ENCODE measurements at places on chromosomes 12 and 14.

DNA sequence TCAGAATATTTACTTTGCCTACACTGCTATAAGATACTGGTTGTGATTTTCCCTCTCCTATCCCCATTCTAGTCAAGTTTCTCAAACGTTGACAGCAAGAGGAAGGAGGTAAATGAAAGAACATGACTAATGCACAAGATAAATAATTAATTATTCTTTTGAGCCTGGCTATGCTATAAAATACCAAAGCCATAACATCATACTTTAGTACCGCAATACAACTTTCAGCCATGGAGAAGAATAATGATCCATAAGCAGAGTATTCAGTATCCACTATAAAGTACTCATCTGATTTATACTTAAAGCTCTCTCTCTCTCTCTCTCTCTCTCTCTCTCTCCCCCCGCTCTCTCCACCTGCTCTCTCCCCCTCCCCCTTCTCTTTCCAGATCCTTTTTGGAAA, 41.3 kb downstream of the TDG start:
- DNase-seq, result no peak

GRCh38 chr12:76346798-76347420, 1.3 kb downstream of the BBS10 start:
- DNase-seq, result peak; percentile 68

DNA sequence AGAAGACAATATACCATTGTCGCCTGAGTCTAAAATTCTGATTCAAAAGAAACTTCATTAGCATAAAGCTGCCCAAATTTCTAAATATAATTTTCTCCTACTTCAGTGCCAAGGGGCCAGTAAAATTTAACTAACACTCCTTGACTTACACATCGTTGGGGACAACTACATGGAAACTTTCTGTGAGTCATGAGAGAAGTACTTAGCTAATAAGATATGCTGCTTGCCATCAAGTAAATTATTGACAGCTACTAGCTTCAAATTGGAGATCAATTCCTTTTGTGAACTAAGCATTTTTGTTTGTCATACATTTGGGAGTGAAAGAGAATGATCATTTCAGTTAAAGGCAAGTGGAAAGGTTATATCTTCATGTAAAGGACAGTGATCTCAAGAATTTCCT, 373.3 kb downstream of the MDGA2 start:
- DNase-seq, result no peak

- no peak for DNase-seq
Observed at GRCh38 chr12:90428881-90429280, 526.1 kb downstream of the CCER1 start.

DNA sequence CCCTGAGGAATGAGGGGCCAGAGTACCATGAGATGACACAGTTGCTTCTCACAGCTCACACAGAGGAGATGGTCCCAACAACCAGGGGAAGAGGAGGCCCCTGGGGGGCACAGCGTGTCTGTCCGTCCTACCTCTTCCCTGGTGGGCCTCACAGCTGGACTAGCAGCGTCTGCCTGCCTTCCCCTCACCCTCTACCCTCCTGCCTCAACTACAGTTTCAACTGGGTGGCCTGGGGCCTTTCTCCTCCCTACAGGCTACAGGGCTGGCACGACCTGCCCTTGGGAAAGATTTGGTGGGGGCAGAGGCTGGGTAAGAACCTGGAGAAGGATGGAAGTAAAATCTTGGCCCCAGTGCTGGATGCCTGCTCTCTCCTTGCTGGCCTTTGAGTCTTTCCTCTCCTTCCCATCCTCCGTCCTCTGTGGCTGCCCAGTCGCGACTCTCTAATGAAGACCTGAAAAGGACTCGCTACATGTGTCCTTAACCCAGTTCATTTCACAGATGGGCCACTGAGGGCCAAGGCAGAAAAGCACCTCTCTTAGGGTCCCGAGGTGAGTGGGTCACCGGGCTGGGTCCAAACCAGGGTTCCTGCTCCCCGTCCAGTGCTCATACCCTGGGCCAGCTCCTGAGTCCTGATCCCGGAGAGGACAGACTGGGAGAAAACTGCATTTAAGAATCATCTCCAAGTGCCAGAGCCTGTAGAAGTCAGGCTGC, 232.5 kb downstream of the BCL11B start:
- no peak for DNase-seq

- peak; percentile 74 for DNase-seq
Observed at GRCh38 chr12:15629108-15629507, 160.1 kb downstream of the EPS8 start.

GRCh38 chr14:70971560-70971959, 64.3 kb downstream of the PCNX1 start:
- DNase-seq, result no peak

GRCh38 chr12:50706606-50707005, 57.3 kb upstream of the ATF1 start:
- no peak for DNase-seq

- no peak for DNase-seq
Observed at GRCh38 chr14:26959972-26960660, 362.3 kb upstream of the NOVA1 start.

- peak; percentile 46 for DNase-seq
Observed at GRCh38 chr14:20469890-20470602, 840 bp downstream of the PNP start.

- DNase-seq, result peak; percentile 50
Observed at GRCh38 chr12:75964150-75964549, 67.4 kb downstream of the PHLDA1 start.

DNA sequence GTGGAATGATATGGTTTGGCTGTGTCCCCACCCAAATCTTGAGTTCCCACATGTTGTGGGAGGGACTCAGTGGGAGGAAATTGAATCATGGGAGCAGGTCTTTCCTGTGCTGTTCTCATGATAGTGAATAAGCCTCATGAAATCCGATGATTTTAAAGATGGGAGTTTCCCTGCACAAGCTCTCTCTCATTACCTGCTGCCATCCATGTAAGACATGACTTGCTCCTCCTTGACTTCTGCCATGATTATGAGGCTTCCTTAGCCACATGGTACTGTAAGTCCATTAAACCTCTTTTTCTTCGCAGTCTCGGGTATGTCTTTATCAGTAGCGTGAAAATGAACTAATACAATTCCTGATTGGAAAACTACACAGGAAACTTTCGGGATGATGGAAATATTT, 100.5 kb downstream of the TSHR start:
- no peak for DNase-seq

GRCh38 chr12:93019975-93020630, 91.0 kb upstream of the EEA1 start:
- peak; percentile 84 for DNase-seq

- DNase-seq, result no peak
Observed at GRCh38 chr14:35107866-35108265, 13.9 kb downstream of the PPP2R3C start.

DNA sequence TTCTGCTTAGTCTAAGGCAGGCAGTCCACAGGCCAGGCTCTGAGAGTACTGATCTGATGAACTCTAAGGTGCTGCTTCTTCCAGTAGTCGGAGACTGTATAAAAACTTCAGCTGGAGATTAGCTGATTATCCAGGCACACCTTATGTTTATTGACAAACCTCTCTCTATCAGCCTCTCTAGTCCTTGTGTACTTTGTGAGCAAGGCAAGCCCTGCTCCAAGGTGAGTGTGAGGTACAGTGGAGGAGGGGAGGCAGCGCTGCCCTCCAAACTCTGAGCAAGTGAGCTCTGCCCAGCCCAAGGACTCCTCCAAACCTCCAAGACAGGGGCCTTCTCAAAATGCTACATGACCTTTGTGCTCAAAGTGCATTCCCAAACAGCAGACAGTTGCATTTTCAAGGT, 95.9 kb upstream of the CDKN3 start:
- peak; percentile 32 for DNase-seq

DNA sequence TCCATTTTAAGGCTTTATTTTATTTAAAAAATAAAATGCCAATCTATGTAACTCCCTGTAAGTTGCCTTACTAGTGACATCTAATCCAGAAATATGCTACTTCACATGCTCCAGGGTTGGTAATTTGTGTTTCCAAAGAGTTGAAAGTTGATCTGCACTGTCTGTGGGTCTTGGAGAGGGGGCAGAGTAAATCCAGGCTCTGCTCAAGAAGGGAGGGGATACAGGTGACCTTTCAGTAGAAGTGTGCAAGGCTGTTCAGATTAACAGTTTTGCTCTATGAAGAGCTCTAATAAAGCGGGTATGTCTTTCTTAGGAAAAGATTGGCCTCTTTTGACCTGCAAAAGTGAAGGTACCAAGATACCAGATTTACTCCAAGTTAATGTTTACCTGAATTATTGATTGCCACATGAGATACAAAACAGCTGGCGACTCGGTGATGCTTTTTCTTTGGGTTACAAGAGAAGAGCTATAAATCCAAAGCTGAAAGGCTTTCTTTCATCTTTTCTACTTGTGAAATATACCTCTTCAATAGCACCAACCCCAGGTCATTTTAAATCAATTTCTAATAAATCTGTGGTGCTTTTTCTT, 75.6 kb upstream of the FLRT2 start:
- DNase-seq, result no peak

DNA sequence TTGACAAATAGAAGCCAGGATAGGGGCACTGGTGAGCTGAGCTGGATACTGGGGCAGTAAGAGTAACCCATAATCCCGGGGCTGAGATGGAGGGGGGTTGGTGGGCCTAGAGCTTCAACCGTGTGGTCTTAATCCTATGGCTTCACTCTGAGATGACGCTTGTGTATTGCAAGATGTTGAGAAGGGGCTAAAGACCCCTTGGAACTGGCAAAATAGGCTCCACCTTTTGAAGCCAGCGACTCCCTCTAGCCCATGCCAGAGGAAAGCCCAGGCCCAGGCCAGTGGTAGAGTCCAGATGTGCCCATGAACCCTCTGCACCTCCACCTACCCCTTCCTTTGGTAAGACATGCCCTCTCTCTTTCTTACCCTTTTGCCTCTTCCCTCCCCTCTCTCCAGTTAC, 4.6 kb downstream of the HOXC12 start:
- no peak for DNase-seq

GRCh38 chr14:55458800-55459515, 18.5 kb upstream of the TBPL2 start:
- DNase-seq, result no peak

DNA sequence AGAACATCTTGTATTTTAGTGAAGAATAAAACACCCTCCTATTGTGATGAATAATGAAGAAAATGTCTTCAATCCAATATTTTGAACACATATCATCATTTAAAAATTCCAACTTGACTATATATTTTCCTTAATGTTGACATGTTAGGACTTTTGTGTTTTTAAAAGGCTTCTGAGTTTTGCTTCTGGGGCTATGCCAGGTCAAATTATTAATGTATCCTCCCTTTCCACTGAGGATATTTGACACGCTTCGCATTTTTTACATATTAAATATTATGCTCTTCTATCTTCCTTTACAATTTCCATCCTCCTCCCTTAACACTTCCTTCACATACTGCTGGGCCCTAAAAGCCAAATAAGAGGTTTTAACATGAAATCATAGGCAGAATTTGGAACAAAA, 20.6 kb downstream of the RERG start:
- DNase-seq, result no peak

- no peak for DNase-seq
Observed at GRCh38 chr12:105508096-105508495, 177.6 kb downstream of the C12orf75 start.

- DNase-seq, result peak; percentile 89
Observed at GRCh38 chr12:118052324-118053070, 8.5 kb downstream of the WSB2 start.

- DNase-seq, result no peak
Observed at GRCh38 chr14:34369648-34370030, 92.4 kb downstream of the SPTSSA start.

- no peak for DNase-seq
Observed at GRCh38 chr12:99002731-99003130, 357.6 kb downstream of the APAF1 start.

GRCh38 chr12:93322784-93323183, 54.9 kb upstream of the NUDT4 start:
- no peak for DNase-seq

DNA sequence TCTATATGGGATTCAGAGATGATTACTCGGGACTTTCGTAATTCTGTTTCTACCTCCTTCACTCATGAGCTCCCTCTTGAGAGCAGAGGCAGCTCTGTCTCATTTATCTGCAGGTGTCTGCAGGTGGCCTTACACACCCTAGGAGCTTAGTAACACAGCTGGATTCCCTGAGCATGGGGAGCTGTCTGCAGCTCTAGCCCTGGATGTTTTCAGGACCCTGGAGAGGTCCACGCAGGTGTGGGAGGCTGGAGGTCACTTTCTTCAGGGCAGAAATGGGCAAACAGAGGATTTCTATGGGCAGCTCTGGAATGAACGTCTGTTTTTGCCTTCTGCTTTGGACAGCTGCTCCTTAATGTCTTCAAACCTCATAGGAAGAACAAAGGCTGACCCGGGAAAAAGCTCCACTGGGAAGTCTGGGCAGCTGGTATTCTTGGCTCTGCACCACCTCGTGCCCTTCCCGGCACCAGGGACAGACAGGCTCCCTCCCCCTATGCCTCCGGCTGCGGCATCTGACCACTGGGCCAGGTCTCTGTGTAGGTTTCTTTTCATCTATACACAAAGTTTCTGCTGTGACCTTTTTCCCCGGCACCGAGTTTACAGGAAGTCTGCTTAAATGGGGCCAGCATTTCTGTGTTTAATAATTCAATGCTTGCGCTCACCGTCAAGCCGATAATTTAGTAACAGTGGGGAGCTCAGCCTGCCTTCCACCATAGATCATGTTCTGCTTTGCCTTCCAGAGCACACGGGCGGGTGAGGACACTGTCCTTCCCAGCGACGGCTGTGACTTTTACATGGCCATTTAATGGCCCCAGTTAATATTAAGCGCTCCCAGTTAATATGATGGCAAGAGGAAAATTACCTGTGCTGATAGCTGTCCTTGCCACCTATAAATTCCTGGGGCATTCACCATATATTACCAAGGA, 320.2 kb upstream of the SFSWAP start:
- peak; percentile 71 for DNase-seq

GRCh38 chr12:92028441-92028709, 117.3 kb downstream of the BTG1 start:
- no peak for DNase-seq

- no peak for DNase-seq
Observed at GRCh38 chr12:23462546-23462945, 486.9 kb downstream of the SOX5 start.

GRCh38 chr14:33040372-33041140, 101.9 kb downstream of the NPAS3 start:
- DNase-seq, result no peak

- DNase-seq, result no peak
Observed at GRCh38 chr12:30972035-30972434, 45.5 kb downstream of the TSPAN11 start.

DNA sequence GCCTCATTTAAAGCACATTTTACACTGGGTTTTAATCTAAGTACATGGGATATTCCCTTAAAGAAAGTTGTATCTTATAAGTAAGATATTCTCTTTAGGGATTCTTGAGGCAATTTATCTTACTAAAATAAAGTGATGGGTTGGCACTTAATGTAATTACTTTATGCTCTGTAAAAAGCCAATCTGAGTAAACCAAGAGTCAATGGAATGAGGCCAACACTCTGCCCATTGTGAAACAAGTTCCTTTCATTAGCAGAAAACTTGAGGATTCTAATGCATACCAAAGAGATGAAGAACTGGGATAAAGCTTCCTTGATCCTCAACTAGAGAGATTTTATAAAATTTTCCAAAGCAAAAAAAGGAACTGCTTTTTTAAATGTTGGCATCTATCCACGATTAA, 121.2 kb downstream of the METTL25 start:
- no peak for DNase-seq
